Neural progenitor cell (in vitro differentiated cells): ENCODE measurements at places on chromosomes 6 and 20.

DNA sequence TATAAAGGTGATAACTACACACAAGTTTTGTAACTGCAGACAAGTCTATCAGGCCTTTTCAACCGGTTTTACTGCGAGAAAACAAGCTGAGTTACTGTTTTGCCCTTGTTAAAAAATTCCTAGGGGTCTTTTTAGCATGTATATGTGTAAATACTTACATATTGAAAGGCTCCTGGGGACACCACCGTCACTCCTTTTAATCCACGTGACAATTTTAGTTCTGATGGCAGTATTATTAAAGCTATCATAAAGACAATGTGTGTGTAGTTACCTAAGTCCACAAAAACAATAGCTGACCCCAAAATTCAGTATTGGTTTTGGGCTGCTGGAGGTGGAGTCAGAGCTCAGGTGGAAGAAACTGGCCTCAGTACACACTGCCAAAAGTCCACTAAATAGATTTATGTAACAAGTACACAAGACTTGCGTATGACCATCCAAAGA, 41.3 kb upstream of the HFE start:
- H3K27ac ChIP-seq = no peak overlapping the region
- no peak overlapping the region for H3K4me3 ChIP-seq
- no peak for DNase-seq
- no peaks in the 10 kb centered on the region for H3K36me3 ChIP-seq
- no peaks in the 10 kb centered on the region for H3K27me3 ChIP-seq

DNA sequence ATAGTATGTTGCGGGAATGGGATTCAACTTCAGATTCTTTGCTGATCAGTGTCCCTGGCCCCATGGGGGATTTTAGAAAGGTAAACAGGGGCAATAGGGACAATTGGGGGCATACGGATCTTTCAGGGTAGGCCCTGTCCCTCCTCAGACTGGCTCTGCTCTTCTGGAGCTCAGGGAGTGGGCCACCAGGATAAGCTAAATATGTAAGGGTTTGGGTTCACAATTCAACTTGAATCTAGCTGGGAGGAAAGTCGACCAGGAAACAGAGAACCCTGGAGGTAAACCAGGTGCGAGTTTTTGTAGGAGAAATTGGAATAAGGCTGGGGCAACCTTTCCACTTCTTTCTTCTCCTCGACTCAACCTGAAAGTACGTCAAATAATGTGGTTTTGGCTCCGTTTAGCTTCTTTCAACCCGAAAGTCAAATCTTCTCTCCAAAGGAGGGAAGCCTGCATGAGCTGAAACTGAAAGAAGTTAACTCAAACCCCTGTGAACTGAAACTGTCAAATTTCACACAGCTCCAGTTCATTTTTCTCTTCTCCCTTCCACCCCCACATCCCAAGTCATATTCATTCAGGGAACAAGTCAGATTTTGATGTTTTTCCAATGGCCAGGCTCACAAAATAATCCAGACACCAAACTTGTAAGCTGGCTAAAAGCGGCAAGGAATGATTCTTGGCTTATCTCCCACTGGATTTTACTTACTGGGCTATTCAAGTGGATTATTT, 278.2 kb downstream of the CLIC5 start:
- no peak overlapping the region for H3K4me3 ChIP-seq
- no peaks in the 10 kb centered on the region for H3K27me3 ChIP-seq
- no peak overlapping the region for H3K27ac ChIP-seq
- H3K36me3 ChIP-seq = no peaks in the 10 kb centered on the region
- peaks cover 4% of the 10 kb centered on the region for H3K4me1 ChIP-seq

DNA sequence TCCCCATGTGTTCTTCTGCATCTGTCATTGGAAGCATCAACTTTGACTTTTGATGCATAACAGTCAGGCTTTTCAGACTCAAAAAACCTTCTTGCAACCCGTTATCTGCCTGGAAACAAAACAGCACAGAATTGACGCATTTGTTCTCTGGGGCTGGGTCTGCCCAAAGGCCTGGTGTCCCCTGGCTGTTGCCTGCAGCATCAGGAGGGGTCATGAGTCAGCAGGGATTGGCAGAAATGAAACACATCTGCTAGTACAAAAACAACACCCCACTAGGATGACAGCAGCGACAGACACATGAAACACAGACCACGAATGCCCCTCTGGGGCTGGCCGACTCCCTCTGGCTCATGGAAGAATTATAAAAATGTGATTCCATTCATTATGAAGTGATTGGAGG, 157.6 kb upstream of the INSM1 start:
- H3K27ac ChIP-seq = no peak overlapping the region
- H3K36me3 ChIP-seq = no peaks in the 10 kb centered on the region
- H3K27me3 ChIP-seq = no peaks in the 10 kb centered on the region
- DNase-seq = no peak
- H3K4me3 ChIP-seq = no peak overlapping the region

DNA sequence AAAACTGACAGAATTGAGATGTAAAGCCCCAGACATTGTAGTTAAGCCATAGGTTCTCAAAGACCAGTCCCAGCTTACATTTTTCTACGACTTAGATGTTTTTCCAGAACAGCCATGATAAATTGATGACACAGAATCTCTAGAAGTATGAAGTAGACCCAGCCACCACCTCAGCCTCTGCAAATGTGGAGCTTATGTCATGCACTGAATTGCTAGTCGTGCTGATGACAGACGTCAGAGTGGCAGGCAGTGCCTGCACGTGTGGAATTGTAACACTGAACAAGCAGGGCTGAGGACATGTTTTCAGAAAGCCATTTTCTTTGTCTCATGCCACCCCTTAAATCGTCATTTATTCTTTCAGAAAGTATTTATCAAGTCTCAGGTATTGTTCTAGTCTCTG, 72.4 kb upstream of the TMEM181 start:
- H3K36me3 ChIP-seq = no peaks in the 10 kb centered on the region
- H3K27me3 ChIP-seq = no peaks in the 10 kb centered on the region
- H3K4me1 ChIP-seq = no peaks in the 10 kb centered on the region
- no peak overlapping the region for H3K27ac ChIP-seq
- DNase-seq = no peak

- DNase-seq = no peak
- H3K27me3 ChIP-seq = no peaks in the 10 kb centered on the region
- H3K36me3 ChIP-seq = no peaks in the 10 kb centered on the region
- no peak overlapping the region for H3K27ac ChIP-seq
Observed at GRCh38 chr6:148398244-148398643, 55.6 kb downstream of the SASH1 start.

GRCh38 chr6:127483399-127484055, 24.3 kb upstream of the KIAA0408 start:
- peaks cover 34% of the 10 kb centered on the region for H3K4me1 ChIP-seq
- H3K27ac ChIP-seq = no peak overlapping the region
- H3K36me3 ChIP-seq = no peaks in the 10 kb centered on the region
- H3K4me3 ChIP-seq = no peak overlapping the region

DNA sequence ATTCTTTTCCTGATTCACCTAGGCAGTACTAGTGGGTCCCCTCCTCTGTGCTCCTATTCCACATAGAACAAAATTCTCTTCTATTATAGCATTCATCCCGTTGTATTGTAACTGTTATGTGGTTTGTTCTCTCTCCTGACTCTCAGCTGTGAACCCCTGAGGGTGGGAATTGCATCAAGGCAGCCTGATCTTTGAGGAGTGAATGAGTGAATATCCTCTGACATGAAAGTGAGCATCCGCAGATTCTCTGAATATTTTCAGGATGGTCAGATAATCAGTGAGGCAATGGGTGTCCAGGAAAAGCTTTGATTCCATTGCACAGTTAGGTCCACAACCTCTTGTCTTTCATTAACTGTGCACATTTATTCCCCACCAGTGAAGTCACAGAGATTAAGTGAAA, 67.6 kb upstream of the SLC22A23 start:
- no peaks in the 10 kb centered on the region for H3K36me3 ChIP-seq
- no peak overlapping the region for H3K27ac ChIP-seq
- DNase-seq = no peak
- H3K4me3 ChIP-seq = peak overlapping the region; percentile 7
- no peaks in the 10 kb centered on the region for H3K27me3 ChIP-seq

- H3K4me3 ChIP-seq = no peak overlapping the region
- no peaks in the 10 kb centered on the region for H3K36me3 ChIP-seq
- H3K27me3 ChIP-seq = no peaks in the 10 kb centered on the region
- no peak overlapping the region for H3K27ac ChIP-seq
Observed at GRCh38 chr6:156967852-156968251, 190.7 kb downstream of the ARID1B start.

DNA sequence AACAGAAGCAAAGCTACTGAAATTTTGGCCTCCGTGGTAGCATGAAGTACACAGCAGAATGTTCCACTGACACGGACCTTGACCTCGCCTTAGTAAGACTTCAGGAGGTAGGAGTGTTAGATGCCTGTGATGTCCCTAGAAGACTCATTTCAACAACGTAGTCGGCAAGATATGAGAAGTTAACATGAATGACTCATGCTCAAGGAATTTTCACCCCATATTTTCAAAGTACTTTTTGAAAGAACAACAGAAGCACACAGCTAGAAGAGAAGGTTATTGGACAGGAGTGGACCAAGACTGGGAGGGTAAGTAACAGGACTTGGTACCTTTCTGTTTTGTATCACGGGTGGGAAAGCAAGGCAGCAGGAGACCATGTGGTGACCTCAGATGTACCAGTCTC, 78.0 kb downstream of the DZANK1 start:
- H3K36me3 ChIP-seq = no peaks in the 10 kb centered on the region
- H3K4me3 ChIP-seq = no peak overlapping the region
- H3K4me1 ChIP-seq = peaks cover 2% of the 10 kb centered on the region
- DNase-seq = no peak

DNA sequence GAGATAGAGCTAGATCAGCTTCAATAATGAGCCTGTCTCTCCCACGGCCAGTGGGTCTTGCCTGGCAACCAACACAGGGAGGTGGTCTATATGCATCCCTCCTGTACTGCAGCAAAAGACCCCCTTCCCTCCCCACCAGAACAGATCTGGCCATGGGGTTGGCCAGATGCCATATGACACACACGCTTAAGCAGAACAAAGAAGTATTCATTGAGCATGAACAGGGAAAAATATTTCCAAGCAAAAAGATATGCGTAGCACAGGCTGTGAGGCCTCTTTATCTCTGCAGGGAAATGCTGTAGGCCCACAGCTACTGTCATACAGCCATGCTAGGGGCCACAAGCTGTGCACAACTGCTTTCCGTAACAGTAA, 73.4 kb upstream of the NRSN1 start:
- no peak overlapping the region for H3K4me3 ChIP-seq
- no peak overlapping the region for H3K27ac ChIP-seq
- H3K4me1 ChIP-seq = no peaks in the 10 kb centered on the region
- H3K27me3 ChIP-seq = no peaks in the 10 kb centered on the region

DNA sequence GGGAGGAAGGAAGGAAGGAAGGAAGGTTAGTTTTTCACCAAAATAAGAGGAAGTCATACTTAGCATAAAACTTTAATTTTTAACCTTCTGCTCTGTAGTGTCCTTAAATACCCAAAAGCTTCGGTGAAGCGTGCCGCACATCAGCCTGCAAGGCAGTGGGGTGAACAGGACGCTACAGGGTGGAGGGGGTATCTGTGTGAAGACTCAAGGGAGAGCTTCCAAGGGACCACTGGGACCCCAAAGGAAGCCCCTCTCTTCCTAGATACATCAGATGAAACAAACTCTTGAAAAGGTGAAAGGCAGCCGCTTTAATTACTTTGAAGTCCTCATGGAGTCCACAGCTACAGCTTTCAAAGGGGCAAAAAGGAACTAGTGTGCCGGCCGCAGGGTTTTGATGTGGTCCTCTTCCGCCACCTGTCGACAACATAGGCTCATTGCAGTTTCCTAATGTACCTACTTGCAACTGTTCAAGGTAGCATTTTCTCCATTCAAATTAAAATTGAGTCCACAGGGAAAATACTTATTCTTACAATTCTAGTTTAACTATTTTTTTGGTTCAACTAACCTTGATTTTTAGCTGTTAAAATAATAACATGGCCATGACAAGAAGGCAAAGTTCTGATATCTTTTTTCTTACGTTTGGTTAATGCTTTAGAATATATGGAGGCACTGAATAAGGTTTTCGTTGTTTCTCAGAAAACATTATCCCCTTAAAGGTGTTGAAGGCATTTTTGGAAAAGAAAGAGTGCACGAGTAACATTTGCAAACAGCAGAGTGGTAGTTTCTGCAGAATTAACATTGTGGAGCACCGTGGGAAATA, 135.0 kb upstream of the RIPOR2 start:
- H3K4me1 ChIP-seq = no peaks in the 10 kb centered on the region
- H3K27ac ChIP-seq = no peak overlapping the region
- H3K27me3 ChIP-seq = no peaks in the 10 kb centered on the region

GRCh38 chr6:84197708-84198107, 29.7 kb downstream of the CEP162 start:
- no peak overlapping the region for H3K4me3 ChIP-seq
- H3K27me3 ChIP-seq = no peaks in the 10 kb centered on the region
- H3K27ac ChIP-seq = no peak overlapping the region
- no peaks in the 10 kb centered on the region for H3K4me1 ChIP-seq
- H3K36me3 ChIP-seq = no peaks in the 10 kb centered on the region
- no peak for DNase-seq

GRCh38 chr6:108594640-108595039, 33.9 kb downstream of the FOXO3 start:
- DNase-seq = no peak
- H3K36me3 ChIP-seq = no peaks in the 10 kb centered on the region
- no peak overlapping the region for H3K27ac ChIP-seq
- no peaks in the 10 kb centered on the region for H3K27me3 ChIP-seq
- H3K4me3 ChIP-seq = no peak overlapping the region

GRCh38 chr6:136772685-136773472, 19.4 kb downstream of the MAP3K5 start:
- H3K36me3 ChIP-seq = no peaks in the 10 kb centered on the region
- no peak overlapping the region for H3K27ac ChIP-seq
- no peaks in the 10 kb centered on the region for H3K4me1 ChIP-seq
- no peak overlapping the region for H3K4me3 ChIP-seq
- DNase-seq = peak; percentile 9
- no peaks in the 10 kb centered on the region for H3K27me3 ChIP-seq

DNA sequence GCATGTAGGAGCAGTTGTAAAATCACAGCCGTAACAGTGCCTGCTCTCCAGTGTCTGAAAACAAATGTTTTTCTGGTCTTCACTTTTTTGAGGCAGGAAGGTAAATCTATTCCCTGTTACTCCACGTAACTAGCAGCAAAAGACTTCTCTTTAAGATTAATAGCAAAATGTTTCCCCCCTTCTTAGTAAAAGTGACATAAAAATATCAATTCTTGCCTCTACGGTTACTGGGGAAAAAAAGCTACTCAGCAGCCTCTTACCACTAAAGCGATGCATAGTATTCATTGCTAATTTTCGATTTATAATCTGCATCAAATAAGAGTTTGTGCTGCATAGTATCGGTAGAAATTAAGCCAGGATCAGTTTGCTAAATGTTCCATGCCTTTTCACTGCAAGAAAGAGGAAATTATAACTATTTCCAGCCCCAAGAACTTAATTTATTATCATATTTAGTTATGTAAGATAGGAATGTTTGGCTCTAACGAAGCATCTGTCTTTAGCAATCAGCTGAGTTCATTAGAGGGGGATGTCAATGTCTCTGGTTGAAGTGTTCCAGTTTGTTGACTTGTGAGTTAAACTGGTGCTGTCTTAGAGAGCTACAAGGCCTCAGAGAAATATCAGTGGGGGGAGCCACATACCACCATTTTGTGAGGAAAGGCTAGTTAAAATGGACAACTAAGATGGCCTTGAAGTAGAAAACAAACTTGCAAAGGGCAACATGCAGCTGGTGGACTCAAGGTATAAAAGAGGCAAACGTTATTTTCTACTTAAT, 617 bp upstream of the TSPYL1 start:
- H3K4me3 ChIP-seq = peak overlapping the region; percentile 94
- no peaks in the 10 kb centered on the region for H3K27me3 ChIP-seq
- H3K27ac ChIP-seq = peak overlapping the region; percentile 56
- H3K4me1 ChIP-seq = peaks cover 25% of the 10 kb centered on the region
- DNase-seq = no peak
